ENCODE measurements at places on chromosomes 5 and 9. TPM values are rescaled to one million over a fixed set of nuclear protein-coding genes. Genes with fewer than 3 reads are reported as not detected.

Gene PROB1
- 0.40 TPM for total RNA-seq

Gene PDE8B
- 0.13 TPM for total RNA-seq

Gene SNCAIP
- 0.93 TPM for total RNA-seq

Gene TSLP
- total RNA-seq: 18.9 TPM

Gene QRFP
- not detected for total RNA-seq

Gene GZMA
- not detected for total RNA-seq

Gene FAM78A
- 0.44 TPM for total RNA-seq

Gene PHYHD1
- total RNA-seq: 5.7 TPM

Gene NME5
- 5.0 TPM for total RNA-seq

Gene SV2C
- under 0.01 TPM for total RNA-seq

Gene MXD3
- 10.4 TPM for total RNA-seq

Gene CDC25C
- total RNA-seq: 3.0 TPM

Gene FBXW2
- 31.0 TPM for total RNA-seq

Gene SMIM32
- not detected for total RNA-seq

Gene SPATA31E1
- total RNA-seq: not detected

Gene MVB12B
- 1.8 TPM for total RNA-seq

Gene PCDHA6
- 0.26 TPM for total RNA-seq

Gene SLC6A7
- not detected for total RNA-seq

Gene SVEP1
- total RNA-seq: 3.5 TPM

Gene DOCK2
- total RNA-seq: 0.13 TPM

Gene CTSV
- total RNA-seq: 0.26 TPM

Gene LURAP1L
- 12.2 TPM for total RNA-seq

Gene DRD1
- 0.53 TPM for total RNA-seq

Gene POLE3
- total RNA-seq: 33.9 TPM

Gene CD180
- not detected for total RNA-seq

Gene FOXB2
- total RNA-seq: not detected

Gene BTNL3
- total RNA-seq: not detected

Gene HSD17B3
- 0.13 TPM for total RNA-seq

Gene MRPS27
- 44.8 TPM for total RNA-seq

Gene SPATA31A7
- not detected for total RNA-seq

Gene RAI14
- total RNA-seq: 89.8 TPM

Gene PCDHA1
- under 0.01 TPM for total RNA-seq

Gene C5orf22
- total RNA-seq: 12.0 TPM

Gene OGN
- total RNA-seq: 2.0 TPM

Gene CDH9
- total RNA-seq: not detected

Gene FOXD4L4
- 0.26 TPM for total RNA-seq

Gene MARCHF11
- total RNA-seq: not detected

Gene AUH
- total RNA-seq: 22.9 TPM

Gene PCDHA3
- 0.37 TPM for total RNA-seq

Gene PHF2
- 15.9 TPM for total RNA-seq

Gene SPINK6
- not detected for total RNA-seq

Gene TRIM52
- 6.3 TPM for total RNA-seq

Gene MZB1
- total RNA-seq: 0.13 TPM

Gene FBP1
- total RNA-seq: not detected

Gene C5orf52
- not detected for total RNA-seq

Gene ZNF367
- 15.9 TPM for total RNA-seq

Gene FOXD1
- total RNA-seq: 0.44 TPM

Gene TRIM14
- 1.8 TPM for total RNA-seq

Gene SIT1
- 0.25 TPM for total RNA-seq

Gene OR13C3
- not detected for total RNA-seq

Gene TRAF1
- total RNA-seq: 56.1 TPM

Gene N4BP3
- 1.5 TPM for total RNA-seq

Gene ARHGEF39
- total RNA-seq: 0.44 TPM

Gene NPR3
- total RNA-seq: 24.3 TPM

Gene IRX1
- 0.53 TPM for total RNA-seq

Gene CATSPER3
- total RNA-seq: 0.25 TPM

Gene DDX41
- total RNA-seq: 101 TPM
